Activated CD8-positive, alpha-beta T cell treated with anti-CD3 and anti-CD28 coated beads for 36 hours (primary cell): ENCODE measurements at places on chromosomes 12 and 14. TPM values are rescaled to one million over a fixed set of nuclear protein-coding genes. Genes with fewer than 3 reads are reported as not detected.

ATN1 gene
- 26.4 TPM for total RNA-seq

PLEKHD1 gene
- total RNA-seq, result not detected

TAMALIN gene
- 26.0 TPM for total RNA-seq

HOXC12 gene
- total RNA-seq, result not detected

APEX1 gene
- 211 TPM for total RNA-seq

KCNC2 gene
- not detected for total RNA-seq

BEST3 gene
- total RNA-seq, result not detected

KRT81 gene
- not detected for total RNA-seq

EIF2S3B gene
- total RNA-seq, result 3.8 TPM

TMEM233 gene
- not detected for total RNA-seq

LRP1 gene
- 1.5 TPM for total RNA-seq

DNA sequence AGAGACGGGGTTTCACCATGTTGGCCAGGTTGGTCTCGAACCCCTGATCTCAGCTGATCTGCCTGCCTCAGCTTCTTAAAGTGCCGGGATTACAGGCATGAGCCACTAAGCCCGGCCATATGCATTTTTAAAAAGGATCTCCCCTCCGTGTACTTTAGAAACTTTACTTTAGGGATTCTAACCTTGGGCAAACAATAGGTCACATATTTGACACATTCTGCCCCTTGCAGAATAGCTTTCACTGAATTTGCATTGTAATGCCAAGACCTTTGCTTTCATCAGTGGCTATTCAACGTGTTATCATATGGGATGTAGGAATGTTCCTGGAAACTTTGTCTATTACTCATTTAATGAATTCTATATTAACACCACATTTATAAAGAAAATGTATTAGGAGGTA, 11.4 kb upstream of the ANKS1B start:
- no peak for DNase-seq

- peak; percentile 21 for DNase-seq
These were observed 76.7 kb downstream of the DIP2B start for GRCh38 chr12:50581226-50582184.

DNA sequence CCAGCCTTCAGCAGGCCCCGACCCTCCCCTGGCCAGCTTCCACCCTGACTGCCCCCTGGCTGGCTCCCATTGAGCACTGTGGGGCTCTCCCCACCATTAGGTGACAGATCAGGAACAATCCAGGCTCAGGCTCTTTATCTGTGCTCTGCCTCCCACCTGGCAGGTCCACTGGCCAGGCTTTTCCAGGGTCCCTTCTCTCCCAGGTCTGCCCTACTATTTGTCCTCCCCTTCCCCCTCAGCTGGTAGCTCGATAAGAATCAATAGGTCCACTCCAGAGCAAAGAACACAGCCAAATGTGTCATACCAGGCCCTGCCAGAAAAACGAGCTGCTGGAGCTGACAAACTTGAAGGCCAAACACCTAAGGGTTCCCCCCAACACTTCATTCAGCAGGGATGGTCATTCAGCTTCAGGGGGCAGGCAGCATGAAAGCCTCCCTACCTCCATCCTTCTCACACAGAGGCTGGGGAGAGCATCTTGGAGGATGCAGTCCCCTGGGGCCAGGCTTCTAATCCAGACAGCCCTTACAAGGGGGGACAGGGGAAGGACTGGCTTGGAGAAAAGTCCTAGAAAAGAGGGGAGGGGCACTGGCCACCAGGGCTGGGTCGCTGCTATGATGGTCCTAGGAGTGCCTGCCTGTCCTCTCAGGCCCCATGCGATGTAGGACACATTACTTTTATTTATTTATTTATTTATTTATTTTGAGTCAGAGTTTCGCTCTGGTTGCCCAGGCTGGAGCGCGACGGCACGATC, 1.9 kb upstream of the KRT18 start:
- DNase-seq, result no peak

DNA sequence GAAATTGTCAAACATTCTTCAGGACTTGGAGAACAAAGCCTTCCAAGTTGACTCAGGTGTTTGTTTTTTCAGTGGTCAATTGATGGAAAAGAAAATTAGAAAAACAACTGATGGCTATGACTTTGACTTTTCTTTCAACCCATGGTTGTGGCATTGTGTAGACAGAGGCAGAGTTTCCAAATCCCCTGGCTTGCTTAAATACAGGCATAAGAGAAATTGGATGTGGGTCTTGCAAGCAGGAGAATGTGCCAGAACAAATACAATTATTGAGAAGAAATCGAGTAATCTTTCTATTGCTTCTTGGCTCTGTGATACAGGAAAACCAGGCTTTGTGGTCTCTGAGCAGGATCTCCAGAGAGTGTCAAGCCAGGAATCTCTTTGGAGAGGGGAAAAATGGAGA, 40.9 kb upstream of the FRMD6 start:
- DNase-seq, result no peak

DNA sequence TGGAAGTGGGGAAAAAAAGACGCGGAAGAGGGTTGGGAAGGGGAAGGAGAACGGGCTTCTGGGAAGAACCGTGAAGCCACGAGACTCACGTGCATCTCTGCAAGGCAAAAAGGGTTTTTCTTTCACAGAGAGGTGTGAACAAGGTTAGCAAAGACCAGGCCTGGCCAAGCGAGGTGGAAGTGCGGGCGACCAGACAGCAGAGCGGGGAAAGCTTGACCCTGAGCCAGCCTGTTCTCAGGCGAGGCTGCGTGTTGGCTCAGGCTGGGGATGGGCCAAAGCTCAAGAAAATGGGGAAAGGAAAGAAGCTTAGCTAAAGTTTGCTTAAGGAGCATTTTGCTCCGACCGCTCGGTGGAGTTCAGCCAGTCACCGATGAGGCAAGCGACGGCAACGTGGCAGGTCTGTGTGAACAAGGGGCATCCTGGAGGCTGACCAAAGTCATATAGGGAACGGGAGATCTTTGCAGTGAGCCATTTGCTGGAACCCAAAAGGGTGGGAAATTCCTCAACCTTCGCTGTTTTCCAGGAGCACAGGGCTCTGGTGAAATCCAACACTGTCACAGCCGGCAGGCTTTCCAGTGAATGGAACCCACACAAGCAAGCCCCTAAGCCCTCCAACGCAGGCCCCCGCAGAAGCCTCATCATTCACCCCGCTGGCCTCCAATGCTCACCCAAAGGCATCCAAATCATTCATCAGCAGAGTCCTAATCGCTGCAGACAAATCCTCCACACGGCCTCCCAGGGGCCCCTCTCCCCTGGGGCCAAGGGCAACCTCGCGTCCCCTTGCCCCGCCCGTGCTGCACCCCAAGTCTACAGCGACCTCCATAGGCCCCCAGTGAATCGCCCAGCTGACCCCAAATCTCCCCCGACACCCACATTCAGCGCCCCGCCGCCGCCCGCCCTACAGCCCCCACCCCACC, 754 bp downstream of the ZNF605 start:
- peak; percentile 47 for DNase-seq

GRCh38 chr12:56231184-56231582, 1.3 kb downstream of the SLC39A5 start:
- DNase-seq, result no peak

- DNase-seq, result no peak
These were observed 45.1 kb upstream of the C12orf75 start for GRCh38 chr12:105285378-105285777.

DNA sequence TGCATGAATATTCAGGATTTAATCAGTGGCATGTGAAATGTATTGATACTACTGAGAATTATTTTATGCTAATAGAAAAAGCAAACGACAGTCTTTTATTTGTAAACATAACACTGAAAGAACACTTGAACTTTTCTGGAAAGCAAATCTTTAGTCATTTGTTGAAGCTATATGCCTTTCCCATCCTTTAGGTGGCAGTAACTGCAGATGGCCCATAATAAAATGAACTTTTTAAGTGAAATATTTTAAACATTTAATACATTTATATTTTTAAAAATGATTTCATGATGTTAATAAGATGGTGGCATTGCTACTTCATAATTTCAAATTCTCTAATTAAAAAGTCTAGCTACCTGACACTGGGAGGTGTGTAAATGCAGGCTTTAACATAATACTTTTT, 13.9 kb upstream of the KRR1 start:
- DNase-seq, result no peak

DNA sequence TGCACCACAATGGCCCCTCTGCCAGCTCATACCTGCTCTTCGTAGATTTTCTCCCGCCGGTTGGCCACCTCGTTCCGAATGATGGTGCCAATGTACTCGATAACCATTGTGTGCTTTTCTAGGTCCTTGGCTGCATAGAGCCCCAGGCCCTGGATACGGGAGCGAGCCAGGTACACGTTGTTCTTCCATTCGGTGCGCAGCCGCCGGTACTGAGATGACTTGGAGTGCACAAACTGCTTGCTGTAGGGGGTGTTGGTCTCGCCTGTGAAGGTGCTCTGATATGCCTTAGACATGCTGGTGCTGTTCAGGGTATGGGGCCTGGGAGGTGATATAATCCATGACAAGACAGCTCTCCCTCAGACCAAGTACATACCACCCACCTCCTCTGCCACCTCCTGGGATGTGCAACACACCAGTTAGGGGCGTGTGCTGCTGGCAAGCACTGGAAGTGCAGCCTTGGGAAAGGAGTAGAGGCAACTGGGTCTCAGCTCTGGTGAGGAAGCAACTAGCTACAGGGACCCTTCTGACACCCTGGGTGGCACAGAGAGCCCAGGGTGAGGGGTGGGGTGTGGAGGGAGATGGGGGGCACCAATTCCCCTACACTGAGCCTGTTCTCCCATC, 4.1 kb upstream of the PRKAG1 start:
- DNase-seq, result no peak

DNA sequence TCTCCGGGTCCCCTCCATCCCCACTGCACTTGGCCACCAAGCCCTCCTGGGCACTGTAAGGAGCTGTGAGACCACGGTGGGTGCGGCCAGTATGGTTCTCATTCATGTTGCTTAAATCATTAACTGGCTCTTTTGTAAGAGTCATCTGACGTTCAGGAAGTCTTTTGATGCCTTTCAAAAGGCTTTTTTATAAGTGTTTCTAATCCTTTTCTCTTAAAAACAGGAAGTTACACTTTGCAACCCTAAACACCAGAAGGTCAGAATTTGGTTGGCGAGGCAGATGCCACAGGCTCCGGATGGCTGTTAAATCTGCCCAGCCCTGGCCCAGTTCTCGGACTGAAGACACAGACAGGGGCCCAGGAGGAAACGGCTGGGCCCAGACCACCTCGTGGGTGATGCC, 26.1 kb upstream of the DIO3 start:
- DNase-seq, result peak; percentile 11

DNA sequence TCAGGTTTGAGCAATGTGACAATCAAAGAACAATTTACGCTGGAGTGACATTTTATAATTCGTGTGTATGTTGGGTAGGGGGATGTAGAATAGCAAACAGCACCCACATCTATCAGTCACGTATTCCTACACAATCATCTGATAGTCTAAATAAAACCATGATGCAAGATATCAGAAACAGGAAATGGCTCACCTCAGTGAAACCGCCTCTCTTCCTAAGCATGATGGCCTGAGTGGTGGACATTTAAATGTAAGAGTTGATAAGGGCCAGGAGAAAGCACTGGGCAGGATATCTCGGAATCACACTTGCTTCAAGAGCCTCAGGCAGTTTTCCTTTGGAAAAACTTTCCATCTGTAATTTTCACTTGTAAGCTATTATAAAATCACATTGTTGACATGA, 128.2 kb downstream of the GRIP1 start:
- no peak for DNase-seq

DNA sequence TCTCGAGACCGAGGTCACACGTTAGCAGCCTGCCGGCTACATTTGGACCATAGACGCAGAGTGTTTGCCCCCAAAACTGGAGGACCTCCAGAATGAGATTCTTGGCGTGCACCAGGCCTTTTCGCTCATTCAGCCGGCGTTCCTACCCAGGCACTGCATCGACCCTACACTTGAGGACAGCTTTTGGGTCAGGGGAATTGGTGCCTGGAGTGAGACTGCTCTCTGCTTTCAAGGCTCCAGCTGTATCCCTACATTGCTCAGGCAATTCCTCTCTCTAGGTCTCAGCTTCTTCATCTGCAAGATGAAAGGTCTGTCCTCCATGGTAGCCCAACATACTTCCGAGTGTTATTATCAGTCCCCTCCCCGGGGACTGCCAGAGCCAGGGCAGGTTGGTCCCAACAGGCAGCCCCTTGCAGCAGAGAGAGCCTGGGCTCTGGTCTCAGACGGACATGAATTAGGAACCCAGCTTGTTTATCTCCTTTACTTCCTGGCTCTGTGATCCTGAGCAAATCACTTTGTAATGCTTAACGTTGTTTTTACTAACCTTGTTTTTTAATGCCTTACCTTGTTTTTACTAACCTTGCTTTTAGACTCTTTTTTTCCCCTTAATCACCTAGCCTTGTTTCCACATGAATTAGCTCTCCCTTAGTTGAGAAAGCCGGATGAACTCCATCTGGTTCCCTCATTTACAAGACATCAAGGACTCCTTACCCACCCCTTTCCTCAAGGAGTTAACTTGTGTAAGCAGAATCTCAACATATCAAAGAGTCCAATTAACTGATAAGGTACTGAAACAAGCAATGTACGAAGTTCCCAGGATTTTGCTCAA, 892 bp downstream of the TCHP start:
- DNase-seq, result no peak

GRCh38 chr14:75070383-75070782, 942 bp downstream of the ZC2HC1C start:
- DNase-seq, result no peak

- peak; percentile 81 for DNase-seq
These were observed 23.2 kb downstream of the FOS start for GRCh38 chr14:75301666-75302325.

DNA sequence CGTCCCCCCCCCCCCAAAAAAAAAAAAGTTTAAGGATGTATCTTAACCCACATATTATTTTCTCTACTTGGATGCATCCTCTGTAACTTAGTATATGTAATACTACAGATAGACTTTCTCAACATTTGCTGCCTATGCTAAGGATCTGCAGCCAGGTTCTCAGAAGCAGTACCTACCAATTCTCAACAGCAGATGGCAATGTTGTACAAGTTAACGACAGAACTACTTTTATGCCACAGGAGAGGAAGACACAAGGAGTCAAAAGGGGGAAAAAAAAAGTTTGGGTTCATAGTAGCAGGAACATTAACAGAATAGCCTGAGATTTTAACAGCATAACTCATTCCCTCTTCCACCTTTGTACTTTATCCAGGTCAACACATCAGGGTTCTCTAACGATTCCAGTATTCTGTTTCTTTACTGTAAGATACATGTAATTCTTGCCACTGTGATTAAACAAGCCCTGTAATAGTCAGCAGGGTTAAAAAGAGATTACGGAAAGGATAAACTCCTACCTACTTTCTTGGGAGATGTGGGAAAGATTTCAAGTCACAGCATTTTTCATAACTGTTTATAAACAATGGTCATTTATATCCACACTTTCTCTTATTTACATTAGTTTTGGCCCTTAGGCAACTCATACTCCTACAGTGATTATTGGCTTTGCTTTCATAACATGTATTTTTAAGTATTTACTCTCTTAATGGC, 5.7 kb upstream of the NEK9 start:
- DNase-seq, result peak; percentile 57

GRCh38 chr12:118359541-118359915, 13.2 kb downstream of the TAOK3 start:
- DNase-seq, result peak; percentile 54

- DNase-seq, result no peak
These were observed 158.8 kb downstream of the PHLDA1 start for GRCh38 chr12:75872762-75873161.

- DNase-seq, result peak; percentile 73
These were observed 71.7 kb downstream of the CCDC92 start for GRCh38 chr12:123900871-123901376.
